ENCODE measurements at places on chromosomes 2 and 18.

DNA sequence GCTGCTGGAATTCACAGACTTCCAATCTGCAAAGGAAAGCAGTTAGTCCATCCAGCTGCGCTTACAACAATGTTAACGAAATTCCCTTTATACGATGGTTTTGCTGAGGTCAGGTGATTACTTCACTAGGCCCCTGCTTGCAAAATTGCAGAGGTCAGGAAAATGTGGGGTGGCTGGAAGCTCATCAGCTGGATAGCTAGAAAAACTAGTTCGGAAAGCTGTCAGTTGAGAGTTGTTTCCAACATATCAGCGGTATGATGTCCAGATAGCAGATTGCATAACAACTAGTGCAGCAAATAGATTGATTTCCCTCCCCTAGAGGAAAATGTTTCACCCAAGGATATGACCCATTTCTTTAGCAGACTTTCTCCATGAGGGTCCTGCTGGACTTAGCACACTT is 2021.1 kb upstream of the CELF4 start:
- DNase-seq: no peak

- no peak for DNase-seq
These were observed 30.4 kb downstream of the SERTAD2 start for GRCh38 chr2:64623242-64623850.

DNA sequence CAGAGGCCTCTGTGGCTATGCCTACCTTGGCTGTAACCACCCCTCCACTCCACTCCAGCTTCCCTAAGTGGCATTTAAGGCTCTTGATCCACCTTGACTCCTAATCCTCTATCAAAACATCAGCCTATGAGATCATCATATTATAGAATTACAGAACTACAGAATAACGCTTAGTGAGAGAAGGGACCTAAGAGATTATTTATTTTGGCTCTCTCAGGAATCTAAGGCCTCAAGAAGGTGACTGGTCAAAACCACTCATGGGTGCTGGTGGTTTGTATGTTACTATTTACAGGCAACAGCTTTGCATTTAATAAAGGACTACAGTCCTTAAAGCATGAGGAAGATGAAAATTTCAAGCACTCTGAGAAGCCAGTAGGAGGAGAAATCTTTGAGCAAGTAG is 118.8 kb downstream of the FSHR start:
- no peak for DNase-seq

GRCh38 chr2:23533338-23533695 is 148.3 kb downstream of the KLHL29 start:
- no peak for DNase-seq

GRCh38 chr2:223528036-223528435 is 74.1 kb downstream of the SCG2 start:
- DNase-seq: no peak

DNA sequence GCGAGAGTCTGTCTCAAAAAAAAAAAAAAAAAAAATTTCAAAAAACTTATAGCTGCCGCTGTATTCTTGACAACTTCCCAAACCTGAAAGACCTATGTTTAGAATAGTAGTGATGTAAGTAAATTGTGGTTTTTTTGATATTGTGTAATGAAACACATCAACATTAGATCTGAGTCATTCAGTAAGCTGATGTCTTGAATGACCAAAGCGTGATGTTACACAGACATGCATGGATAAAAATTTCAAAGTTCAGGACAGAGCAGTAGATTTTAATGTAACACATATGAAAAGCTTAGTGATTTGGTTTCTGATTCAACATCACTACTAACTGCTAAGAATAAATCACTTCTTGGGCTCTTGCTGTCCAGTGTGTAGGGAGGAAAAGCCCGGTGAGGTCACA is 69.3 kb upstream of the MEX3C start:
- DNase-seq: no peak

DNA sequence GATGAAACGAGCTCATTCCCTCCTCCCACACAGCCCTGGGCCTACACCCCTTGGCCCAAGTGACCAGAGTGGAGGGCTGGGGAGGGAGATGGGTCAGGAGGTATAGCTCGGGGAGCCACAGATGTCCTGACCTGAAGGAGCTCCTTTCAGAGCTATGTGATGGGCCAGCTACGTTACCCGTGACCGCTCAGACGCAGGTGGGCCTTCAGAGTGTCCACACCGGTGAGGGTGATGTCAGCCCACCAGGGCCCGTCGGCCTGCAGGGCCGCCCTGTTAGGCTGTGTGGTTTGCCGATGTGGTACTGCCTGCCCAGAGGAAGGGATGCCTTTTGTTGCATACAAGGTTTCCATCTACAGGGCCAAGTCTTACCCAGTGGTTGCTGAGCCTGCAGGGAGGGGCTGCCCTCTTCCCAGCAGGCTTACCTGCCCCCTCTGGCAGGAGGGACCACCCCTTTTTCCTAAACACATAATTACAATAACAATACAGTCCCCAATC is 41.8 kb upstream of the FOSL2 start:
- DNase-seq: no peak

- peak; percentile 92 for DNase-seq
These were observed 134.0 kb upstream of the MGAT5 start for GRCh38 chr2:134119713-134120405.

DNA sequence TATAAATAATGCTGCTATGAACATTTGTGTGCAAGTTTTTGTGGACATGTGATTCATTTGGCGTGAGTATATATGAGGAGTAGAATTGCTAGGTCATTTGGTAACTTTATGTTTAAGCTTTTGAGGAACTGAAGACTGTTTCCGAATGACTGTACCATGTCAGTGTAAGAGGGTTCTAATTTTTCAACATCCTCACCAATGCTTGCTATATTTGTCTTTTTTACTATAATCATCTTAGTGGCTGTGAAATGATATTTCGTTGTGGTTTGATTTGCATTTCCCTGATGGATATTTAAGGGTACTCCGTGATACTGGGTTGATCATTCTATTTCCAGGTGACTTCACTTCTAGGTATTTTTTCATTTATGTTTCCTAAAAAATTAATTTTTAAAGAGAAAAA is 241.1 kb downstream of the BCL2 start:
- no peak for DNase-seq

DNA sequence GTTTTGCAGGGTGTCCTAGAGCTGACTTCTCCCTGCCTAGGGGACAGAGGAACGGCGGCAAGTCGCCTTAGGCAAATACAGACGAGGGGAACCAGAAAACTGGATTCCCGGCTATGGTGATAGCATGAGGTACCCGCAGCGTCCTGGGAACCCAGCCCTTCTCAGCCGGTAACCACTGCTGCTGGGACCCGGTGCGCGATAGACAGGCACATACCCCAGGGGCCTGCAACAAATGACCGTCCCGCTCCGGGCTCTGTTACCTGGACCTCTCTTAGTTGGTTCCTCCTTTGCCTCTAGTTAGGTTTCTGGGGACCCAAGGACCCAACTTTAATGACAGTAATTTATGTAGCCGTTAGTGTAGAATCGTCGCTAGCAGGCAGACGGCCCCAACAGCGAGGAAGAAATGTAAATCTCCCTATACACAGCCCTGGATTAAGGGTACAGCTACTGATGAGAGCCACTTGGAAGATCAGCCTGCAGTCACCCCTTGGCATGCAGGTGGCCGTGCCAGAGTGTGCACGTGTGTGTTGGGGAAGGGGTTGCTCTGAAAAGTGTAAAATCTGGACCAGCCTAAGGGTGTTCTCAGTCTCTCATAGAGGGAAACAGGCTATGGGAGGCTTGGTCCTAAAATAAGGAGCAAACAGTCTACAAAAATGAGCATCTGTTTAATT is 819 bp upstream of the SERPINE2 start:
- DNase-seq: no peak

DNA sequence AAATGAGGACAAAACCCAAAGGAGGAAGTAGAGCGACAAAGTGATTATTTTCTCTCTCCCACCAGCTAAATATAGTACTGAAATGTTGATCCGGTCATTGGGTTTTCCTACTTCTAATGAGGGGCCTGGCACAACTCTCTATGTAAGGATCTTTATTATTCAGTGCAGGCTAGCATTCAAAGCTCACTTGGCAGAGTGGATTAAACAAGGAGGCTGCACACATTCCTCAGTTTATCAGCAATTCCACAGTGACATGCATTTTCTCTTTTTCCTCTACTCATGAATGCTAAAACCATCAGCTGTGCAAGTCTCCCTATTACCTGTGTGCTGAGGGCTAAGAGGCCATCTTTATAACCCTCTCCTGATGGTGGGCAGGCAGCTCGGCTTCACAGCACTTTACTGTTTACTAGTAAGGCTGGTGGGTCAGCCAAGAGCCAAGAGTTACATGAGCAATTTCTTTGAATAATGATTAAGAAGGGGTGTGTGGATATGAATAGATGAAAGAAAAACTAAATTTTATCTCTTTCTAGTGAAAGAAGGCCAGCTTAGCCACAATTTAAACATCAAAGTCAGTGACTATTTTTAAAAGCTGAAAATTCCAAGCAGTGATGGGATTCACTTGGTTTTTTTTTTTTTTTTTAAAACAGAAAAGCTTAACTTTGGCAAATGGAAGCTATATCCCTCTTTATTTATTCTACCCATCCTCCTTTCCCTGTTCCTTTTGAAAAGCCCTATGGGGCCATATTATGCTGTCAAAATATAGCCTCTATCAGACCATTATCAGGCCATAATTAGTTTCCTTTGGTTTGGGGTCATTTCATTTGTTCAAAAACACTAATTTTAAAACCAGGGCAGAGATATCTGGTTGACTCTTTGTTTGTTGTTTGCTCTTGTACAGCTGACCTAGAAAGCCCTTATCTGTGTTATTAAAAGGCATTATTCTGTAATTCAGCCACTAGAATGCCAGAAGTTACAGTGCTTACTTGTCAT is 111.0 kb downstream of the RBM43 start:
- DNase-seq: no peak

GRCh38 chr18:21672521-21673267 is 31.9 kb downstream of the ABHD3 start:
- peak; percentile 23 for DNase-seq

- DNase-seq: no peak
These were observed 6.5 kb downstream of the SLC66A3 start for GRCh38 chr2:11161747-11162146.

DNA sequence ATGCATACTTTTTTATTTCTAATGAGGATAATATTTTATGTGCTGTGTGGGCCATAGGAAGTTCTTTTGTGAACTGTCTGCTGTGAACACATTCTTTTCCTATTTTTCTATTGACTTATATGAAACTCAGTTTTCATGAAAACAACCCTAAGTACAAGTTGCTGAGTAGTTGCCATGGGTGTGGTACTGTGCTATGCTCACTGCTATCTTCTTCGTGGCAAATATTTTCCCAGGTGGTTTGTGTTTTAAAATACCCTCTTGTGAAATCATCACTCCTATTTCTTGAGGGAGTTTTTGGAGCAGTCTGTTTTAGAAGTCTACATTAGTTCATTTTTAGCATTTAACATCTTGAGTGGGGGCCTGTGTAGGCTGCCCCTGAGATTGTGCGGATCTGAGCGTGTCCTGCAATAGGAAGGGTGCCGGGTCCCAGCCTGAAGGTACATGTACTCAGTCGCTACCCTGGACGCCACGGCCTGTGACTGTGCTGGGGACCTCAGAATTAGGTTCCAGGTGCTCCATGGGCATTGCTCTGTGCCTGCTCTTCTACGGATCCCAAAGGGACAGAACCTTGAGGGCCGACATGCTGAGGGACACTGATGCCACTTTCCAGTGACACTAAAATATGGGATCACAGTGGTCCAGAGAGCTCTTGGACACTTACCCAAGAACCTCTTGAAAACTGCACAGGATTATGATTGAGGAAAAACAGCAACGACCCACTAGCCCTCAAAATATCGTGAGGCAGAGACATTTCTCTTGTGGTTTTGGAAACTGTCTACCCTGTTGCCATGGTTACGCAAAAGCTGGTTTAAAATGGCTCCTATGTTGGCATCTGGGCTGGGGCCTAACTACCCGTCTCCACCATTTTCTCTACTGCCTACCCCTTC is 480.4 kb downstream of the TGIF1 start:
- DNase-seq: no peak

DNA sequence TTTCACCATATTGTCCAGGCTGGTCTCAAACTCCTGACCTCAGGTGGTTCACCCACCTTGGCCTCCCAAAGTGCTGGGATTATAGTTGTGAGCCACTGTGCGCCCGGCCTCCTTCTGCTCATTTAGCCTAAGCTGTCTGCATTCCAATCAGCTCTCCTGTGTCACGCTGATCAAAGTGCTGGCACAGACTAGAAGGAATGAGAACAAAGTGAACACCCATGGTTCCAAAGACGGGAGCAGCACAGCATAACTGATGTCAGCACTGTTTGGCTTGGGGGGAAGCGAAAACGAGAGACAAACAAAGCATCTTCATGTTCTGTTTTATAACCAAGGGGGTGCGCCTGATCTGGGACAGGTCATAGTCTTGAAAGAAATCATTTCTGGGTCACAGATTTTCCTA is 43.3 kb downstream of the DIPK1C start:
- DNase-seq: no peak

GRCh38 chr2:214895469-214895868 is 86.0 kb upstream of the BARD1 start:
- no peak for DNase-seq

All from RKO (cell line).